GM23338 (cell line): ENCODE measurements at places on chromosomes 5 and 9. TPM values are rescaled to one million over a fixed set of nuclear protein-coding genes. Genes with fewer than 3 reads are reported as not detected.

- DNase-seq = no peak
Observed at GRCh38 chr5:149324641-149325040, 20.7 kb upstream of the GRPEL2 start.

DNA sequence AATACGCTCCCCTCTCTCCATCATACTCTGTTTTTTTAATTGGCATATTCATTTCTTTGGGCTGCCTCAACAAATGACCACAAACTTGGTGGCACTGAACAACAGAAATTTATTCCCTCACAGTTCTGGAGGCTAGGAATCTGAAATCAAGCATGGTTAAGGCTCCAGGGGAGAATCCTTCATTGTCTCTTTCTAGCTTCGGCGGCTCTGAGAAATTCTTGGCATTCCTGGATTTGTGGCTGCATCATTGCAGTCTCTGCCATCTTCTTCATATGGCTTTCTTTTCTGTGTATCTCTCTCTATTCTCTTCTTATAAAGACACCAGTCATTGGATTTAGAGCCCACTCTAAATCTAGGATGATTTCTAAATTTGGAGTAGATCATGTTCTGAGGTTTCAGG lies 10.9 kb upstream of the SLC24A2 start:
- DNase-seq = peak; percentile 89

DNA sequence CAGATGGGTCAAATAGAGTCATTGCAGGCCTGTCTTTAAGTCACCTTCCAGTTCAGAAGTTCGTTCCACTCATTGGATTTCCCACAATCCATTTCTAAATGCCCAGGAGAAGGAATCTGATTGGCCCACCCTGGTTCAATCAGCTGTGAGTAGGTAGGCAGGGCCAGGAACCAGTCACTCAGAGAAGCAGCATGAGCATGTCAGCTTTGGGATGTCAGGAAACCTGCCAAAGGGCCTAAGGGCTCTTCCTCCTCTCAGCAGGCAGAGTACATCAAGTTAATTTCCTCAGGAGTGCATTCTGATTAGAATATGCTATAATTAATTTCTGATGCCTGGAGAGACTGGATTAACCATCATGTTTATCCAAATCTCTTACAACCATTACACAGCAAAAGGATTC lies 412.9 kb upstream of the CCNH start:
- peak; percentile 7 for DNase-seq

- no peak for DNase-seq
Observed at GRCh38 chr9:88890546-88890945, 100.7 kb upstream of the S1PR3 start.

DNA sequence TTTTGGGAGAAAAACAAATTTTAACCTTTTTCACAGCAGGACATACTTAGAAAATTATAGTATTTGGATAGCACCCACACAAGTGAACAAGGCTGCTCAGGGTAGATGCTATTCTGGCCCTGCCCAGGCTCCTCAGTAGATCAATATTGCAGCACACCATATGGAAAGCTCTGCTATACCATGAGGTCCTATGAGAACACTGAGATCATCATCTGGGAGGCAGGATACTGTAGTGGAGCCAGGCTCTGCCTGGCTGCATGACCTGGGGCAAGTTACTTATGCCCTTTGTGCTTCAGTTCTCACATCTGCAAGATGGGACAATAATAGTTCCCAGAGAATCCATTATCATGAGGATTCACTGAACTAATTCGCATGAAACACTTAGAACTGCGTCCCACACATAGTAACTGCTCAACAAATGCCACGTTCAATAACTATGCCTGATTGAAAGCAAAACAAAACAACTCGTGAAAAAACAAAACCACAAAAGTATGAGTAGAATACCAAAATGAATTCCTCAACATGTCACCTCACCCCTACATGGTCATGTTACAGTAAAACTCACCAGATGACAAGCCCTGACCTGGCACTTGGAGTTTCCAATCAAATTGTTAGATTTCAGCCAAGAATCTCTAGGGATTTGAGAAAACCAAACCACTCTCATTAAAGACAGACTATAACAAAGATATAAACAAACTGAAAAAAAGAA lies 31.9 kb downstream of the ARSB start:
- no peak for DNase-seq

Gene PCDHGA6
- total RNA-seq = 4.5 and 4.8 TPM in 2 replicates
